ENCODE measurements at places on chromosomes 3 and 15. TPM values are rescaled to one million over a fixed set of nuclear protein-coding genes. Genes with fewer than 3 reads are reported as not detected.
A peak's percentile ranks its signal among the peaks of the same experiment; 100 is the strongest.

DNA sequence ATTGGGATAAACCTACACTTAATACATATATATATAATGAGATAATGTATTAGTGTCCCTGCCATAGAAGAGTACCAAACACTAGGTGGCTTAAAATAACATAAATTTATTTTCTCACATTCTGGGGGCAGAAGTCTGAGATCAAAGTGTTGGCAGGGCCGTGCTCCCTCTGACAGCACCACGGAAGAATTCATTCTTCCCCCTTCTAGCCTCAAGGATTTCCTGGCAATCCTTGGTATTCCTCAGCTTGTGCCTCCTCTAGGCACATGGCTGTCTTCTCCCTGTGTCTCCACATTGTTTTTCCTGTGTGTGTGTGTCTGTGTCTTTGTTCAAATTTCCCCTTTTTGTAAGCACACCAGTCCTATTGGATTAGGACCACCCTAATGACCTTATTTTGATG lies 115.2 kb upstream of the AGBL1 start:
- H3K27me3 ChIP-seq, result no peaks in the 10 kb centered on the region
- H3K36me3 ChIP-seq, result no peaks in the 10 kb centered on the region
- no peak overlapping the region for H3K4me3 ChIP-seq
- no peak for DNase-seq
- H3K4me1 ChIP-seq, result no peaks in the 10 kb centered on the region

- no peaks in the 10 kb centered on the region for H3K27me3 ChIP-seq
- no peak overlapping the region for H3K4me3 ChIP-seq
These were observed 71.7 kb downstream of the TTC23 start for GRCh38 chr15:99177679-99178078.

DNA sequence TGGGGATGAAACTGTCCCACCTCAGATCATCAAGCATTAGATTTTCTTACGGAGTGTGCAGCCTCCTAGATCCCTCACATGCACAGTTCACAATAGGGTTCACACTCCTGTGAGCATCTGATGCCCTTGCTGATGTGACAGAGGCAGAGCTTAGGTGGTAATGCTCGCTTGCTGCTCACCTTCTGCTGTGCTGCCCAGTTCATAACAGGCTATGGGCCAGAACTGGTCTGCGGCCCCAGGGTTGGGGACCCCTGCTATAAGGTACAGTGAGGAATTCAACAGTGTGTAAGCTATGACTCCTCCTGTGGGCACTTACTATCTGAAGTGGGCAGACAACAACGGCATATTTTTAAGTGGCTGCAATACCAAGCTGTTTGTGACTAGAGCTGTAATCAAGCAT lies 187.9 kb upstream of the BHLHE40 start:
- DNase-seq, result no peak
- H3K4me3 ChIP-seq, result no peak overlapping the region
- H3K4me1 ChIP-seq, result no peaks in the 10 kb centered on the region

GRCh38 chr15:64774629-64775493 lies 528 bp downstream of the RBPMS2 start:
- H3K27me3 ChIP-seq, result peaks cover 14% of the 10 kb centered on the region
- peaks cover 3% of the 10 kb centered on the region for H3K4me1 ChIP-seq
- peak overlapping the region; percentile 61 for H3K27ac ChIP-seq
- H3K36me3 ChIP-seq, result no peaks in the 10 kb centered on the region
- peak; percentile 27 for DNase-seq

The ITPKA gene
- 1.9 TPM for total RNA-seq

DNA sequence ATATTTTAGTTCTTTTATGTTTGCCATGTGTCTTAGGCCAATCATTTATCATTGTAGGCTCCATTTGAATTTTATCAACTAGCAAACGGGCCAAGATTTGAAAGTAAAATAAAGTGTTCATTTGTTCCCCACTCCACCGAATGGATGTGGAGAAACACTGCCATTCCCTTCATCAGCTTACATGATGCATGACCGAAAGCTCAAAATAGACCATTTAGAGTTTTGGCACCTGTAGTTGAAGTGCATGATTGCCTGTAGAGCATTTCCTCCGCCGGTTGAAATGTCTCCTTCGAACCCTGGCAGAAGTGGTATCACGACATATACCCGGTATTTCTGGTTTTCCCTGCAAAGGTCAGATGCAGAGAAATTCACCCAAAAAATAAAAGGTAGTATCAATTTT lies 165.6 kb downstream of the PLD1 start:
- no peak overlapping the region for H3K4me3 ChIP-seq
- H3K36me3 ChIP-seq, result no peaks in the 10 kb centered on the region
- no peak overlapping the region for H3K27ac ChIP-seq
- H3K27me3 ChIP-seq, result no peaks in the 10 kb centered on the region
- H3K4me1 ChIP-seq, result no peaks in the 10 kb centered on the region
- no peak for DNase-seq

The PRSS50 gene
- total RNA-seq, result 0.46 TPM

The ZNF501 gene
- total RNA-seq, result 6.8 TPM

GRCh38 chr3:31402117-31402516 lies 130.6 kb upstream of the STT3B start:
- DNase-seq, result peak; percentile 42
- no peaks in the 10 kb centered on the region for H3K4me1 ChIP-seq
- no peaks in the 10 kb centered on the region for H3K27me3 ChIP-seq
- no peaks in the 10 kb centered on the region for H3K36me3 ChIP-seq
- no peak overlapping the region for H3K4me3 ChIP-seq

DNA sequence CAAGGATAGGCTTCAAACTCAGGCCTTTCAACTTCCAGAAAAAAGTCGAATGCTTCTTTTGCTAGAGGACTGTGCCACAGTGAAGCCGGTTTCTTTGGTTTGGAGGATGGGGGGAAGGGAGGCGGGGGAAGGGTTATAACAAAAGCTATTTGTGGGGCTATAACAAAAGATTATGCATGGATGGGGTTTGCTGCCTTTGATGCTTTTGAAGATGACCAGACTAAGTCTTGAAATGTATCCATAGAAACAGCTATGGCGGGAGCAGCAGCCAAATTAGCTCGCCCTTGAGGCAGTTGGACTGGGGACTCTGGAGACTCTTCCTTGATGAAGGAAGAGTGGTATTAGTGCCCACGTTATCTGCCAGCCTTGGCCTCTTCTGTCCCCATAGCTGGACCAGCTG lies 47.5 kb downstream of the SRGAP3 start:
- no peaks in the 10 kb centered on the region for H3K36me3 ChIP-seq
- H3K4me1 ChIP-seq, result peaks cover 13% of the 10 kb centered on the region
- H3K27me3 ChIP-seq, result no peaks in the 10 kb centered on the region
- H3K27ac ChIP-seq, result no peak overlapping the region

The UBA7 gene
- total RNA-seq, result 79.4 TPM

DNA sequence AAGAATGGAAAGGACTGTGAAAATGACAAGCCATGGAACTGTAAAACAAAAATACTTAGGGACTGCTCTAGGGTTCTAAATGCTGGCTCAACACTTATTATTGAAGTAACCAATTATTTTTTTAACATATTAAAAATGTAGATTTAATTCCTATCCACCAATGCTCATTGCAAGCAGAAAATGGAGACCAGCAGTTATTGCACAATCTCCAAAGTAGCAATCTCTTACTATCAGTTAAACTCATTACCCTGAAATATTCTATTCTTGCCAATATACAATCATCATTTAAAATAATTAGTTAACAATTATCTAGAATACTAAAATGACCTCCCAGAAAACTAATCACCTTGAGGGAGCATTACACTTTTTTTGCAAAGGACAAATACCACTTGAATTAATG lies 499.8 kb downstream of the NAALADL2 start:
- H3K27ac ChIP-seq, result no peak overlapping the region
- no peaks in the 10 kb centered on the region for H3K4me1 ChIP-seq
- no peak for DNase-seq
- no peak overlapping the region for H3K4me3 ChIP-seq
- H3K27me3 ChIP-seq, result no peaks in the 10 kb centered on the region

- H3K36me3 ChIP-seq, result peaks cover 13% of the 10 kb centered on the region
- no peaks in the 10 kb centered on the region for H3K27me3 ChIP-seq
- no peak overlapping the region for H3K27ac ChIP-seq
- DNase-seq, result no peak
- no peak overlapping the region for H3K4me3 ChIP-seq
- H3K4me1 ChIP-seq, result no peaks in the 10 kb centered on the region
These were observed 87.7 kb downstream of the ETFA start for GRCh38 chr15:76223521-76223920.

The GOLGA6L7 gene
- total RNA-seq, result not detected

DNA sequence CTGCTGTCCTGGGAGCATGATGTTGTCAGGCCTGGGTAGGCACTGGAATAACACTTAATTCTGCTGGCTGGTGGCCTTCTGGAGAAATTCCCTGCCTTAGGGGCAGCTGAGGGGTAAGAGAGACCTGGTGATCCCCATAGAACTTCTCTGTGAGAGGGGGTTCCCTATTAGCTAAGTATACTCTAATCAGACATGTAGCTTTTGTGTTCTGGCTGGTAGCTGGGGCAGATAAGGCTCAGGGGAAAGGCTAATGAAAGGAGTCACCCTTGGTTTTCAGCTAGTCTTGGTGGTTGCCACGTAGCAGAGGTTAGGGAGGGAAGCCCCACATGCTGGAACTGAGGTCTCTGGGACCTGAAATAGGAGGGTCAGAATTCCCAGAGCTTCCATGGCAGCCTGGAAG lies 952 bp upstream of the HDDC3 start:
- no peaks in the 10 kb centered on the region for H3K27me3 ChIP-seq
- H3K27ac ChIP-seq, result no peak overlapping the region
- H3K36me3 ChIP-seq, result peaks cover 9% of the 10 kb centered on the region
- H3K4me1 ChIP-seq, result no peaks in the 10 kb centered on the region
- no peak for DNase-seq
- no peak overlapping the region for H3K4me3 ChIP-seq

- no peak overlapping the region for H3K27ac ChIP-seq
- H3K36me3 ChIP-seq, result no peaks in the 10 kb centered on the region
- no peaks in the 10 kb centered on the region for H3K27me3 ChIP-seq
- DNase-seq, result no peak
These were observed 41.8 kb downstream of the MCF2L2 start for GRCh38 chr3:183386651-183387050.

DNA sequence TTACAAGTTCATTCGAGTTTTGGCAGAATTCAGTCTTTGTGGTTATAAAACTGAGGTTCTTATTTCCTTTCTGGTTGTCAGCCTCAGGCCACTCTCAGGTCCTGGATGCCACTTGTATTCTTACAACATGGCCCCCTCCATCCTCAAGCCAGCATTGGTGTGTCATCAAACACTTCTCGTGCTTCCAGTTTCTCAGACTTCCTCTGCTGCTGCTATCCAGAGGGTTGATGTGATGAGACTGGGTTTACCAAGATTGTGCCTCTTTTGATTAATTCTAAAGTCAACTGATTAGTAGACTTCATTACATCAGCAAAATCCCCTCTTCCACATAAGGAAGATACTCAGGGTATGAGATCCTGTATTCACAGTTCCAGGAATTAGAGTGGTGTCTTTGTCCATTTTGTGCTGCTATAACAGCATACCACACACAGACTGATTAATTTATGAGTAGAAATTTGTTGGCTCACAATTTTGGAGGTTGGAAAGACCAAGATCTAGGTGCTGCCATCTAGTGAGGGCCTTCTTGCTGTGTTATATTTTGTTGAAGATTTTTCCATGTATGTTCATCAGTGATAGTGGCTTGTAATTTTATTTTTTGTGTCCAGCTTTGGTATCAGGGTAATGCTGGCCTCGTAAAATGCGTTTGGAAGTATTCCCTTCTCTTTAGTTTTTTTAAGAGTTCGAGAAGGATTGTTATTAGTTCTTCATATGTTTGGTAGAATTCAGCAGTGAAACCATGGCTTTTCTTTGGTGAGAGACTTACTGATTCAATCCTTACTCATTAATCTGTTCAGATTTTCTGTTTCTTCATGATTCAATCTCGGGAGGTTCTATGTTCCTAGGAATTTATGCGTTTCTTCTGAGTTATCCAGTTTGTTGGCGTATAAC lies 11.1 kb downstream of the LRCH3 start:
- H3K36me3 ChIP-seq, result no peaks in the 10 kb centered on the region
- H3K4me1 ChIP-seq, result peaks cover 19% of the 10 kb centered on the region
- DNase-seq, result no peak
- H3K27ac ChIP-seq, result no peak overlapping the region
- H3K4me3 ChIP-seq, result no peak overlapping the region
- no peaks in the 10 kb centered on the region for H3K27me3 ChIP-seq

The CAPN3 gene
- 28.4 TPM for total RNA-seq

The QTRT2 gene
- total RNA-seq, result 33.0 TPM

GRCh38 chr15:28086175-28086703 lies 12.9 kb downstream of the OCA2 start:
- DNase-seq, result peak; percentile 62
- H3K27ac ChIP-seq, result no peak overlapping the region
- no peaks in the 10 kb centered on the region for H3K27me3 ChIP-seq
- no peaks in the 10 kb centered on the region for H3K4me1 ChIP-seq
- H3K4me3 ChIP-seq, result no peak overlapping the region

The GPR87 gene
- 1.5 TPM for total RNA-seq

The CD96 gene
- 3.0 TPM for total RNA-seq

DNA sequence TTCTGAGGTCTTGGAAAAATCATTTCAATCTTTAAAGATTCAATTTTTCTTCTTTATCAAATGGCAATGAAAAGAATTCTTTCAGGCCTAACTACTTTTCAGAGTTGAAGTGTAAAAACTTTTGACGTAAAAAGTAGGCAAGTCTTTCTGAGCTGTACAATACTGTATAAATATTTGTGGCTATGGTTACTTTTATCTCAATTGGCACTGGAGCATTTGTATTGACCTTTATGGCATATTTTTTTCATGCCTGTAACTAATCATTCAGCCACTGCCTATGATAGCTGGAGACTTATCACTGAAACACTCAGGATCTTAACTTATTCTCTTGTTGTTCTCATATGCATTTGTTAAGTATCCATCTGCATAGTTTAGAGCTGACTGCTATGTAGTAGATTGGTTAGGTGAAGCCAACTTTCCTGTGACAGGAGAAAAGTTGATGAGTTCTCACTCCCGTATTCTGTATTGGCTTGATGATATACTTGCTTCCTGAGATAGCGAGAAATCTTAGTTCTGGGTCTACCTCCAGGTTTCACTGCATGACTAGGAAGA lies 290.4 kb upstream of the TBL1XR1 start:
- no peaks in the 10 kb centered on the region for H3K36me3 ChIP-seq
- no peak overlapping the region for H3K27ac ChIP-seq
- no peak for DNase-seq

DNA sequence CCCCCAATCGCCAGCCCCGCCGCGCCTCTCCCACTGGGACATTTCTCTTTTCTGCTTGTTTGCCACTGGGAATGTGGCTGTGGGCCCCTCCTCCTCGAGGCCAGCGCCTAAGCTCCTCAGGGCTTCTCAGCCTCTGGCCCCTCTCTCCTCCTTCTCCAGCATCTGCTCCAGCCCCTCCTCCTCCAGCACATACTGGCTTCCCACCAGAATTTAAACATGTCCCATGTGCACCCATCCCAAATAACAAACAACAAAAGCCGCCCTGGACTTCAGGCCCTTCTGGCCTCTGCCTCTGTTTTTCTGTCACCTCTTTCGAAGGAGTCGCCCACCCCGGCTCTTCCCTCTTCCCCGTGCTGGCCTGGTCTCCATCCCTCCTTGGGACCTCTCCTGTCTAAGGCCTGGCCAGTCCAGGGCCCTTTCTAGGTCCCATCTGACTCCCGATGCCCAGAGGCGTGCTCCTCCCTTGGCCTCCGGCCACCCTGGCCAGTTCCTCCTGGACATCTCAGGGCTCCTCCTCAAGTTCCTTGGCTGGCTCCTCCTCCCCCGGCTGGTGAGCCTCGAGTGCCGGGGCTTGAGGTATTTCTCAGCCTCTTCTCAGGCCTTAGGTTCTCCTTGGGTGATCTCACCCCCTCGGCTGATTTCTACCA lies 94.6 kb upstream of the SLC6A6 start:
- H3K27ac ChIP-seq, result no peak overlapping the region
- no peak for DNase-seq
- no peaks in the 10 kb centered on the region for H3K36me3 ChIP-seq
- H3K4me1 ChIP-seq, result no peaks in the 10 kb centered on the region
- H3K27me3 ChIP-seq, result no peaks in the 10 kb centered on the region

Measured in lung (tissue), 17 donors.